ENCODE measurements at places on chromosomes 7 and 10.

- no peak for DNase-seq
Observed at GRCh38 chr10:99374526-99374925, 45.4 kb downstream of the CNNM1 start.

GRCh38 chr10:12781976-12782375, 219.5 kb downstream of the CCDC3 start:
- DNase-seq: no peak

GRCh38 chr7:138032770-138033169, 30.9 kb upstream of the CREB3L2 start:
- no peak for DNase-seq

DNA sequence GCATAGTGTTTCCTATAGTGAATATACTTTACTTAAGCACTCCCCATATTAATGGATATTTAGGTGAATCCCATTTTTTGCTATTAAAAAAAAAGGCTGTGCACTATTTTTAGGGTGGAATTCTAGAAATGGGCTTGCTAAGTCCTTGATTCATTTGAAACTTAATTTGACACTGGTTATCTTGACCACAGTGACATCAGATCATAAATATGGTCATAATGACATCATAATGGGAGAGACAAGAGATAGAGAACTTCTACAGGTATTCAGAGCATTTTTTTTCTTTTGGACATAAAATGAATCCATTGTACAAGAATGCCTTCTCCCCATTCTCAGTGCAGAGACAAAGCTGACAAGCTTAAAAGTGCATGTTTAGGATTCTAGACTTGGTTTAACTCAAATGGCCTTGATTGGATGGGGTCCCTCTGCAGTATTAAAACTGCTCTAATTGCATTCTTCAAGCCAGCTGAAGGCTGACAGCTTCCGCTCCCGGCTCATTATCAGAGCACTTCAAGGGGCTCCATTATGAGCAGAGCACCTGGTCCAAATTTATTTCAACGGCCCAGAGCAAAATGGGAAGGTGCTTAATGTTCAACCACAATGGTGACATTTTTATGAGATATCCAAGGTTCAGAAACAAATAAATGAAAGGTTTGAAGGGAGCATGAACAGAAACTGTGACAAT, 104.8 kb downstream of the JAZF1 start:
- no peak for DNase-seq

DNA sequence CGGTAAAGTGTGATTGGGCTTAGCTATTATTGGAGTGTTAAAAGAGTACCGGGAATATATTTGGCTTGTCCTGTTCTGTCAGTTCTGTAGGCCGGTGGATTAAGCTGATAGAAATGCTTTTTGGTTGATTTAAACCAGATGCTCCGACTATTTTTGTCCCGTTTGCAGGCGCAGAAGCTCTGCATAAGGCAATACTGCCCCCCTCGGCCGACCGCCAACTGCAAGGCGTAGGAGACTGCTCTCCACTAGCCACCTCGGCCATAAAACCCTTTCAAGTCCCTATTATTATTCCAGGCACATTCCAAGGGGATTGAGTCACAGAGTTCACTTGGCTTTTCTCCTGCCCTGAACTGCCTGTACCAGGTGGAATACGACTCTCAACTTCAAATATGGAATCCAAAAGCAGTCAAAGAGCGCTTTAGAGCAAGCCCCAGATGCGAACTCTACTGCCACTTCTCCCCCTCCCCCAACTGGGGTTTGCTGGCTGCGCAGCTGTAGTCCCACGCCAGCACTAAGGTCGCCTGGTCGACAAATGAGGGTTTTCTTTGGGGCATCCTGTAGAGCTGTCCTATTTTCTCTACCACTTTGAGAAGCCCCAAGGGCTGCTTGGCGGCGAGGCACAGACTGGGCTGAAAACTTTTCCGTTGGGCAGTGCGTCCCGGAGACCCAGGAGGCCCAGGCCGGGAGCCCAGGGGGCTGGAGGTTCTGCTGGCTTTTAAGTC, 108.3 kb downstream of the REEP3 start:
- peak; percentile 58 for DNase-seq

DNA sequence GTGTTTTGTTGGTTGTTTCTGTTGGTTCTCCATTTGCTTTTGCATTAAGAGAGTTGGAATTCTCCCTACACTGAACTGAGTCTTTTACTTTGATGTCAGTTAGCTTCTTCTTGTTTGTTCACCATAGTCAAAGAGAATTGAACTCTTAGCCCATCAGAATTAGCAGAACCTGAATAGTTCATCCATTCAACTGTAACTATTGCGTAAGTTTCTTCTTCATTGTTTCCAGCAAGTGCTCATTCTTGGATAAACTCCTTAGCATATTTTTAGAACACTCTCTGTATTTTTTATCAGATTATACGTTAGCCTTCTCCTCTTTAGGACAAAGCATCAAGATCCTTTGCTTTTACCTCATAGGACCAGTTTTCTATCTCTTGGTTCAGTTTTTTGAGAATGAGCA, 128.4 kb upstream of the RAB11FIP2 start:
- no peak for DNase-seq

- no peak for DNase-seq
Observed at GRCh38 chr10:19815036-19815730, 1.0 kb upstream of the PLXDC2 start.

GRCh38 chr7:48011951-48012350, 17.0 kb downstream of the SUN3 start:
- DNase-seq: no peak

GRCh38 chr7:28544453-28545117, 132.3 kb downstream of the CREB5 start:
- DNase-seq: no peak

DNA sequence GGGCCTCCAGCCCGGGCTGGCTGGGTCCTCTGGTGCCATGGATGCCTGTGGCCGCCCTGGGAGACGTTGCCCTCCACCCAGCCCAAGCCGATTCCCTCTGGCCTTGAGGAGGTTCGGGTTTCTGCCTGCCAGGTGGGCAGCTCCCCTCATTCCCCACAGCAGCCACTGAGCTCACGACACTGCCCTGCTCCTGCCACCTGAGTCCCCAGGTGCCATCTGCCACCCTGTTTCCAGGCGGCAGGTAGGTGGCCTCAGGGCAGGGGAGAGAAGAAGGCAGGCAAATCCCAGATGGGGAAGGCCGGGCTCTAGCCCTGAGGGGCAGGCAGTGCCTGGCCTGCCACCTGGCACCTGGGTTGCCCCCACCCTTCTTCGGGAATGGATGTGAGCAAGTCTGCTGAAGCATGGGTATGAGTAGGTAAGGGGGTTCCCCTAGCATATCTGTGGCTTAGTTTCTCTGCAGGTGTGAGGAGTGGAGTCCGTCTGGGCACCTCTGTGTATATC, 92.2 kb upstream of the PPIF start:
- no peak for DNase-seq

DNA sequence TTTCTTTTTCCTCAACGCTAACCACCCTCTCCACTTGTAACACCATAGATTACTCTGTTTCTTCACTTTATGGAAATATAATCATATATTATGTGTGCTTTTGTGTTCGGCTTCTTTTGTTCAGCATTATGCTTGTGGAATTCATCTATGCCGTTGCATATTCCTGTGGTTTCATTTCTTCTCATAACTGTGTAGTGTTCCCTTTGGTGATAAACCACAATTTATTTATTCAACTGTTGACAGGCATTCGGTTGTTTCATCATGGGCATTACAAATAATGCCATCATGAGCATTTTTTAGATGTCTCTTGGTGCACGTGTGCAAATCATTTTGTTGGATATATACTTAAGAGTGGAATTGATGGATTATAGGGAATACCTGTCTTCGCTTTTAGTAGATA, 12.1 kb downstream of the AVL9 start:
- no peak for DNase-seq

DNA sequence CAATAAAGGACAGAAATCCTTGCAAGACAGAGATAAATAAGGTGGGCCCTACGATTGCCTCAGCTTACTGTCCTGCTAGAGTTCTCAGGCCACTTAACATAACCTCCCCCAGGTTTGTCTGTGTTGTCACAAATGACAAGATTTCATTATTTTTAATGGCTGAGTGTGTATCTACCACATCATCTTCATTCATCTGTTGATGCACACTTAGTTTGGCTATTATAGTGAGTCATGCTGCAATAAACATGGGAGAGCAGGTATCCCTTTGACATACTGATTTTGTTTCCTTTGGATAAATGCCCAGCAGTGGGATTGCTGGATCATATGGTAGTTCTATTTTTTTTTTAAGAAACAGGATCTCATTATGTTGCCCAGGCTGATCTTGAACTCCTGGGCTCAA, 60.6 kb downstream of the PRTFDC1 start:
- no peak for DNase-seq

- DNase-seq: no peak
Observed at GRCh38 chr7:5510426-5511045, 86.9 kb upstream of the TNRC18 start.

GRCh38 chr7:74013539-74014272, 14.3 kb upstream of the ELN start:
- no peak for DNase-seq

GRCh38 chr10:124301736-124302135, 117.0 kb downstream of the OAT start:
- DNase-seq: no peak

DNA sequence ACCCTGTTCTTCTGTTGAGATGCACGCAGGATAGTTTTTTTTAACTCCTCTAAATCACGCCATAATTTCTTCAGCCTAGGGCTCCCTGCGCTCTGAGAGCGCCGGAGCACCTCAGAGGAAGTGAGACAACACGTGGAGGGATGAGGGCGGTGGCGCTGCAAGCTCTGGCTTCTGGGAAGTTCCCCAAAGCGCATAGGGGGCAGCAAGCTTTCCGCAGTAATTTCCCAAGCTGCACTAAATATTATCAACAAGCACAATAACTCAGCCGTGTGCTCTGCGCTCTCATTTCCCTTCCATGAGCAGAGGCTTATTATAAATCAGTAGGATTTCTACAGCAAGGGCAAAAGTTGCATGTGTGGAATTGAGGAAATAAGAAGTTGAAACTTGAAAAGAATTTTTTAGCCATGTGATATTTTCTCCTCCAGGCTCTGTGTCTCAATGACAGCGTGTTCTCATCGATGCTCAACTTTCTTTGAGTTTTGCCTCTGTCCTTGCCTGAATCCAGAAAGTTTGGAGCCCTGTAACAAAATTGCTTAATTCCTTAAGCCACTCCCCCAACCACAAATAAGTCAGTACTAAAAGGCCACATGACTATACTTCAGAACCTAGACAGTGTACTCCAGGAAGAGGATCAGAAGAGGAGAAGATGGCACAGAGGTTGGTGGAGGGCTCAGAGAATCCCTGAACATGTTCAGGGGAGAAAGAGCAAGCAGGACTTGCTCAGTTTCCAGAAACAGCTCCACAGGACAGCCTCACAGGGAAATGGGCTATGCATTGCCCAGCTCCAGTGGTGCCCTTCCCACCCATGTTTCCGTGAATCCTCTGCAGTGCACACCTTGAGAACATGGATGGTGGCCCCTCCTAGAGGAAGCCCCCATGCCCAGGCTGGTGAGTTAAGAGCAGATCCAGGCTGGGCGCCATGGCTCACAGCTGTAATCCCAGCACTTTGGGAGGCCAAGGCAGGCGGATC, 221.5 kb upstream of the GHITM start:
- DNase-seq: no peak

- no peak for DNase-seq
Observed at GRCh38 chr7:84055904-84056605, 138.5 kb downstream of the SEMA3A start.

- DNase-seq: no peak
Observed at GRCh38 chr10:72622271-72622670, 3.6 kb downstream of the MICU1 start.

- no peak for DNase-seq
Observed at GRCh38 chr7:133477791-133478190, 224.9 kb downstream of the EXOC4 start.

DNA sequence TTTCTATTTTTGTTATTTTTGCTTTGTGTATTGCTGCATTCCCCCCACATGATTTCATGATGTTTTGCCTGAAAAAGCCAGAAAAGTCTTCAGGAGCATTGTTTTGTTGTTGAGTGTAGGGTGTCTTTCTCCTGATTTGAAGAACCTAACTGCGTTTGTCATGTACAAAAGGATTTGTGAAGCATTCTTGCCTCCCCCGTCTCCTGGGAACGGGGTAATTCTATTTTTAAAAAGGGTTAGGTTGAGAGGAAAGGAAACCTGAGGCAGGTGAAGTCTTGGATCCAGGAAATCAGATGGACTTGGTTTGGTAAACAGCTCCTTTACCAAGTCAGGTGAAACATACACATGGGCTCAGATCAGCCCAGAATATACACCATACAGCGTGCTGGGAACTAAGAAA, 26.0 kb upstream of the BTBD16 start:
- no peak for DNase-seq

DNA sequence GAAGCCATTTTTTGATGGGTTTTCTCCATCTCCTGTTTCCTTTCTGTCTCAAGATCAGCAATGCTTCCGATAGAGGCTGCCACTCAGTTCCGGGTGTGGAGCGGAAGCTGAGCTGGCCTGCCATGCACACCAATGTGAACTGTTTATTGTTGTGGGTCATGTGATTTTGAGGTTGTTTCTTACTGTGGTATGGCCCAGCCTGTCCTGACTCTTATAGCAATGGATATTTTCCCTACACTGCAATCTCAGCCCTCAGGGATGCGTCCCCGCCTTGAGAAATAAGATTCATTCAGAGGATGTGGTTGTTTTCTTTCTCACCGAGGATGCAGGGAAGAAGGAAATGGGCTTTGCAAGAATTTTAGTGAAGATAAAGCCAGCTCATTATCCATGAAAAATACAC, 134.7 kb downstream of the PFKFB3 start:
- DNase-seq: no peak

DNA sequence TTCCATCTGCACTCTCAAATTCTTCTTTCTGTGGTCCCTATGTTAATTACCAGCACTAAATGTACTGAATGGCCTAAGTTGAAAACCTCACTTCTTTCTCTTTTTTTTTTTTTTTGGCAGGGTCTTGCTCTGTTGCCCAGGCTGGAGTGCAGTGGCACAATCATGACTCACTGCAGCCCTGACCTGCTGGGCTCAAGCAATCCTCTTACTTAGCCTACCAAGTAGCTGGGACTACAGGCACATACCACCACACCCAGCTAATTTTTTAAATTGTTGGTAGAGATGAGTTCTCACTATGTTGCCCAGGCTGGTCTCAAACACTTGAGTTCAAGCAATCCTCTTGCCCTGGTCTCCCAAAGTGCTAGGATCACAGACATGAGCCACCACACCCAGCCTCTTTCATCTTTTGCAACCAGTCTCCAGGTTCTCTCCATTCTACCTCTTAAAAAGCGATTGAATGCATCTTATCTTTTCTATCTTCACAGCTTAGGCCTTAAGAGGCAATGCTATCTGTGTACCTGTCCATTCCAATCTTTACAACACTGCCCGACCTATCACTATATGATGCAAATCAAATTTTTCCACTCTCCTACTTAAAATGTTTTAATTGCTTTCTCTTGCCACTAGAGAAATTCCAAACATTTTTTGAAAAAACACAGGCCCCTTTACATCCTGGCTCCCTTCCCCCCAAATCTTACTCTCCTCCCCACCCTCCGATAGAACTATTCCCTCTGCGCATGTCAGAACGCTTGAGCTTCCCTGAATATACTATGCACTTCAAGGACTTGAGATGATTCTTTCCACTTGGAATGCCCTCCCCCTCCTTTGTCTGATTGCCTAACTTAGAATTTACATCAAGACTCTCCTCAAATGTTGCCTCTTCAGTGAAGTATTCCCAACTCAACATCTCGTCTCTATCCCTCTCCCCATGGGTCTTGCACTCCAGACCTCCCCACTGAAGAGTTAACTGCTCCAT, 6.0 kb downstream of the ICA1 start:
- no peak for DNase-seq

All from bone marrow (tissue), 2 donors.